NCI-H460 (cell line): ENCODE measurements at places on chromosomes 5 and 9.
A peak's percentile ranks its signal among the peaks of the same experiment; 100 is the strongest.

DNA sequence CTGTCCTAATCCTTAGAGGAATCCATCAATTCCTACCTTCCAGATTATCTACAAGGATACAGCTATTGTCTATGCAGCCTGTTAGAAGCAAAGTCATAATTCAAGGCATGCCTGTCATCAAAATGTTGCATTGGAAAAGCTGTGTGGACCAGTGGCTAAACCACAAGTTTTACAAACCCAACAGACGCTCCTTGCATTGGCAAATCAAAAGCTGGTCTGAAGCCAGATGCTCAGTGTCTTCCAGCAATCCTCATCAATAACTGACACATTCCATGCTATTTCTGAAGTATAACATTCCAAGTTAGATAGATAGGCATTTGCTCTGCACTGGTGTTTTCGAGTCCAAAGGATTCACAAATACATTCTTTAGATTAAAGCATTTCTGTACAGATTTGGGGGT, 213.6 kb downstream of the EBF1 start:
- no peak for DNase-seq

DNA sequence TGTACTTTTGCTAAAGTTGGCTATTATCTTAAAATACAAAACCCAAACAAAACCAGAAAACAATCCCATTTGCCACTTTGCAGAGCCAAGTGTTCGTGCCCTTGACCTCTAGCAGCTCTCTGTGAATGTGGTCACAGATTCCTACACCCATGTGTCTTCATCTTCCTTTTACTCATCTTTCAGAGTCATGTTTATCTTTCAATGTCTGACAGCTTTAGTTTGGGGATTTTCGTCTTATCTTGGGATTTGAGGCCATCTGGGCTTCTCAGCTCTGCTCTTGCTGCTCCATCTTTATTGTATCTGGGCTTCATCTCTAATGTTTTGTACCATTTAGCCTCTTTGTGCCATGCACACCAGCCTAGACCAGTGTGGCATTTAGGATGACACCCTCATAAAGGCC, 81.0 kb downstream of the DAPK1 start:
- no peak for DNase-seq

DNA sequence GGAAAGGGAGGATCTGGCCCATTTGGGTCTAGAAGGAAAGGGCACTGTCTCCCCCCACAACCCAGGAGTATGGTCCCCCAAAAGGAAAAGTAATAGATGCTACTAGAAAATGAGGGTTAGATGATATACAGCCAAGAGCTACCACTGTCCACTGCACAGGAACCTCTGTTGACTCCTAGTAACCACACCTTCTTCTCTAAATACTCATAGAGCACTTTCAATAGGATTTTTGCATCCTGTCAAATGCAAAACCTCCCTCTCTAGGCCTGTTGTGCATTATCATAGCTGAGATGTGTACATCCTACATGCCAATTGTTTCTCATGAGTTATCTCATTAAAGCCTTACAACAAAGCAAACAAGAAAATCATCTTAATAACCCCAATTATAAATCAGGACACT, 66.8 kb downstream of the THBS4 start:
- no peak for DNase-seq

- DNase-seq, result no peak
Measured at GRCh38 chr9:105485131-105485530, 37.3 kb downstream of the FSD1L start.

GRCh38 chr9:20569525-20569924, 52.8 kb downstream of the MLLT3 start:
- no peak for DNase-seq

GRCh38 chr5:141399555-141400258, 2.0 kb downstream of the PCDHGB5 start:
- no peak for DNase-seq

DNA sequence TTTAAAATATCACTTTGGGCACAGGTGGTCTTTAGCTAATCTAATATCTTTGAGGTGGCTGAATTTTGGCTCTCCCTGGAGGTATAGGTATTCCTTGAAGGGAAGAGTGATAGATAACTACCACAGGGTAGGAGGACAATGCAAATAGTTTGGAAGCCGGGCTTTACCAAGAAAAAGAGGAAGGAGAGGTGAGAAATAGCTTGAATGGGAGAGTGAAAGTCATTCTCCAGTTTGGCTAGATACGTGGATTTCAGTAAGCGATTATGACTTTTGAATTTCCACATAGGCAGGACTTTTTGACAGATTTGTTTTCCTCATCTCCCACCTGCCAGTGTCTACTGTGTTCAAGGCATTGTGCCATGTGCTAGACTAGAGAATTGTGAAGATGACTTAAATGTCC, 45.5 kb downstream of the RASA1 start:
- no peak for DNase-seq

- peak; percentile 19 for DNase-seq
Measured at GRCh38 chr9:32581512-32582143, 8.7 kb upstream of the NDUFB6 start.

- no peak for DNase-seq
Measured at GRCh38 chr5:169161022-169161680, 139.8 kb downstream of the SLIT3 start.

- no peak for DNase-seq
Measured at GRCh38 chr9:7592321-7593316, 207.0 kb downstream of the DMAC1 start.

DNA sequence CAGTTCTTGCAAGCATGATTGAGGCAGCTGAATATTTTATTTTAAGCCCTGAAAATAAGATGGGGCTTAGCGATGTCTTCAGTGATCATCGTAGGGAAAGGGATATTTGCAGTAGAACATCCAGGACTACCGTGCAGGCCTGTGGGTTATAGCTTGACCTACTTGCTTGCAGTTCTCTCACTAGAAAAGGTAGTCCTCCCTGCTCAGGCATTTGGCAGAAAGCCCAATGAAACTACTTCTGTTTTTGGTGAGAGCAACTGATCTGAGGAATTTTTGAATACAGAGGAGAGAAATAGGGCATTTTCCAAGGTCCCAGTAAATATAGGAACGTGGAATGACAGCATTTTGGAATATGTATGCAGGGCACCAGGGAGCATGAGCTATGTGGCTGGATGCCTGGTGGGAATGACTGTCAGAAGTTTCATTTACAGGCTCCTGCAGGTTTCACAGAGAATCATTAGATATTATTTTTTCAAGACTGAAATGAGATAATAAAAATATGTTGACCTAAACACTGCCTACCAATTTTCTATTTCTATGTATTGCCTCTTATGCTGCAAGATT, 417.9 kb upstream of the ACTBL2 start:
- no peak for DNase-seq

DNA sequence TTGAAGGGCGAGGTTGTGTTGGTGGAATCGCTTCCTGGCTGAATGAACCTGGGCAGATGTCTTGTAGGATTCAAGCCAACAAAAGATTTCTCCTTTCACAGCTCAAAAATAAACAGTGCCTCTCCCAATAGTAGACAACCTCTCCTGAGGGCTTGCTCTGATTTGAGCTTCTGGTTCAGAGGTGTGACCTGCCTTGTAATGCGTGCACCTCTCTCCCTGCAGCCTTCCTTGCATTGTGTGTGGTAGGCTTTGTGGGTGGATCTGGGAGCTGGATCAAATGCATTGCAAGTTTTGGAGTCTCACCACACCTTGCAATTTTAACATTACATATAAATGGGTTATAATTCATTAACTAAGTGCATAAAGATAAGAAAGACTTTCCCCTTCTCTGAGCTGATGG, 96.9 kb upstream of the PTCH1 start:
- no peak for DNase-seq

GRCh38 chr5:158382473-158382872, 523.5 kb upstream of the CLINT1 start:
- peak; percentile 29 for DNase-seq

DNA sequence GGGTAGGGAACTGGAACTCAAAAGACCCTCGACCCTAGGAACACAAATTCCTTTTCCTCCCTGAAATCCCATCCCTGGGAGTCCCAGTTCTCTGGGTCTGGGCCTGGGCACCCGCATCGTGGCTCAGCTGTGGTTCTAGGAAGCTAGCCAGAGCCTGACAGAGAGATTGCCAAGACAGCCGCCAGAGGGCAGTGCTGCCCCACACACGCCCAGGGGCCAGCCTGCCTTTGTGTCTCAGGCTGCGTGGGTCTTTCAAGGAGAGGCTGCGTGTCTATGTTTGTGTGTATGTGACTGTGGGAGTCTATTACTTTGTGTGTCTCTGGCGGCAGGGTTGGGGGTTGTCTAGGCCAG, 32.0 kb upstream of the TTLL11 start:
- peak; percentile 74 for DNase-seq

GRCh38 chr5:89303033-89303480, 420.1 kb upstream of the MEF2C start:
- no peak for DNase-seq

DNA sequence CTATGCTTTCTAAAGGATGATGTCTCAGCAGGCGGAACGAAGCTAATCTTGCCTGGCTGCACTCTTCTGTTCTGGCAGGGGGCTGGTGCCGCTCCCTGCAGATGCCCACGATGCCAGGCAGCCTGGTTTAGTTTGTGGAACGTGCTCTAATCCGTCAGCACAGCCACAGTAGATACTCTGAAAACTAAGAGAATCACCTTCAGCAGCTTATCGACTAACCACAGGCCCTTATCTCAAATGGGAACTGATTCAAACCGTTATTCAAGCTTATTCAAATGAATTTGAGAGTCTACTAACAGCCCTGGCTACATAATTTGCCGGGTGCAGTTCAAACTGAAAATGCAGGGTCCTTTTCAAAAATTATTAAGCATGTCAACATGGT, 246.6 kb upstream of the ANKRD55 start:
- DNase-seq, result no peak

- no peak for DNase-seq
Measured at GRCh38 chr9:6383551-6384225, 29.3 kb upstream of the UHRF2 start.

DNA sequence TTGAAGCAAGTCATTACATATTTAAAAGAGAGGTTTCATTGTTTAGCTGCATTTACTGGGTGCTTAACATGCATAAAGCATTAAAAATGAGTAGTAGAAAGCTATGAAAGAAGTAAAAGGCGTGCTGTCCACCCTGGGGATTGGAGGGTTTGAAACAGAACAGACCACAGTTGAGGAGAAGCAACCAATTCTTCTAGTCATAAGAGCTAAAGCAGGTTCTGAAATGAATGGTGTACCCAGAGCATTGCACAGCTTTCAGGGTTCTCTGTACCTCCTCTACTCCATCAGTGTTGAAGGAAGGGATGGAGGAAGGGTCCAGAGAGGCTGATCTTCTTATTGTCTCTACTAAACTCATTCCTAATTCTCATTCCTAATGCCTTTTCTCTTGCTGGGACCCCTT, 68.9 kb downstream of the SH3RF2 start:
- DNase-seq, result no peak

- DNase-seq, result peak; percentile 23
Measured at GRCh38 chr9:21836437-21837161, 34.2 kb downstream of the MTAP start.

DNA sequence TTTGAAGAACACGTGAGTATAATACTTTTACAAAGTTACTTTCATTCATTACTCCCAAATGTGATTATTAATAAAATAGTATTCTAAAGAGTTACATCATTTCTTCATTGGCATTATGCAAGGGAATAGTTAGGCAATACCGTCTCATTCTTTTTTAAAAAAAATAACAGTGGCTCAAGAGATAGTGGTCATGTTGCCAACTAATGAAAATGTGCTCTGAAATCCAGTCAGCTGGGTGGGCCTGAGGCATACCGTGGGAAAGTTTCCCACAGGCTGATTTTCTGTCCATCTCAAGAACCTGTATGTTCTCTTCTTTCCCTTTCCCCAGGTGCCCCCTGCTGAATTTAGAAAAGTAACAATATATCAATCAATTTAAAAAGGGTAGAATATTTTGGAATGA, 40.8 kb upstream of the ROPN1L start:
- no peak for DNase-seq

- DNase-seq, result no peak
Measured at GRCh38 chr9:124506931-124507879, at the start of gene NR5A1. TSS of gene NR5A1 (minus strand) at chr9:124507399. CDS start at chr9:124503395, 4,004 bp downstream.

GRCh38 chr9:76200315-76200714, 193.9 kb downstream of the RFK start:
- no peak for DNase-seq

DNA sequence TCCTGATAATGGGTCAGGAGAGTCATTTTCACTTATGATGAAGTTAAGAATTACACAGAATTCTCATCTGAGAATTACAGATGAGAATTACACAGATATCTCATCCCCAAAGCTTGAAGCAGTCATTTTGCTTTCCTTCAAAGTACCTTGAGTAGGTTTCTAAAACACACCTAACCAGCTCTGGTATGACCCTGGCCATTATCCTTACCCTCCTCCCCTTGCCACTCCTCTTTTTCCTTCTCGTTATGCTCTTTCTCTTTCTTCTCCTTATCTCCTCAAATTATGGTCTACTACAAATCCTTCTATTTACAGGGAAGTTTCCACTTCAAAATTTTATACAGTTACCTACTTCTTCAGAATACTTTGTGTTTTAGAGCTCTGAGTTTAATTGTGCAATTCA, 44.5 kb downstream of the MEF2C start:
- no peak for DNase-seq

GRCh38 chr5:129909225-129909624, 5.0 kb downstream of the CHSY3 start:
- DNase-seq, result no peak

GRCh38 chr5:89289604-89290003, 406.6 kb upstream of the MEF2C start:
- no peak for DNase-seq

- DNase-seq, result no peak
Measured at GRCh38 chr9:81462801-81463200, 226.5 kb downstream of the TLE1 start.

DNA sequence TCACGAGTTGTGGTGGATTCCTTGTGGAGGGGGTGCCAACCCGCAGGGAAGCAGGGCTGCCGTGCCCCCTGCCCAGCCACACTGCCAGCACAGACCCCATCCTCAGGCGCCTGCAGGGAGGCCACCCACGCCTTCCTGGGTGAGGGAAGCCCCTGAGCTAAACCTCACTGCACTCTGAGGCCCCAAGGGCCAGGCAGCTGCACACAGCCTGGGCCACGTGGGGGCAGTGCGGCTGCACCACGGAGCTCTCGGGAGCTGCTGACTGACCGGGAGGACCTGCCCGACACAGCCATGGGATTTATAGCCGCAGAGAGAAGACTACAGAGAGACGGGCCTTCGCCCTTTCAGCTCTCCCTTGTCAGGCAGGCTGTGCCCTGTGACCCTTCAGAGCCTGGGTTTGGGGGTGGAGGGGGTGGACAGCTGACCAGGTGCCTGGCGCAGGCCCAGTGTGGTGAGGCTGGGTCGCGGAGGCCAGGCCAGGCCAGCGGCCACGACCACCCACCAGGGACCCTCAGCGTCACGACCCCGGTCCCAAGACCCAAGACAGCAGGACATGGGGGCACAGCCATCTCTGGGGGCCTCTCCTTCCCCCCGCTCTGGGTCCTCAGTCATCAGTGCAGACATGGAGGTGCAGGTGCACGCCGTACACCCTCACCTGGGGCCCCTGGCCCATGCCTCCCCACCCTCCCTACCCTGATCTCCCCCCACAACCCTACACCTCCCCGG, 4.3 kb upstream of the AHRR start:
- peak; percentile 81 for DNase-seq

GRCh38 chr5:96297290-96297689, 135.8 kb downstream of the PCSK1 start:
- no peak for DNase-seq

GRCh38 chr5:67617051-67617450, 420.5 kb upstream of the CD180 start:
- DNase-seq, result no peak

GRCh38 chr9:103949096-103949495, 145.0 kb upstream of the SMC2 start:
- DNase-seq, result no peak

GRCh38 chr9:122287214-122287720, 22.6 kb downstream of the MRRF start:
- DNase-seq, result no peak
